ENCODE measurements at places on chromosomes 16 and 17.
A peak's percentile ranks its signal among the peaks of the same experiment; 100 is the strongest.

DNA sequence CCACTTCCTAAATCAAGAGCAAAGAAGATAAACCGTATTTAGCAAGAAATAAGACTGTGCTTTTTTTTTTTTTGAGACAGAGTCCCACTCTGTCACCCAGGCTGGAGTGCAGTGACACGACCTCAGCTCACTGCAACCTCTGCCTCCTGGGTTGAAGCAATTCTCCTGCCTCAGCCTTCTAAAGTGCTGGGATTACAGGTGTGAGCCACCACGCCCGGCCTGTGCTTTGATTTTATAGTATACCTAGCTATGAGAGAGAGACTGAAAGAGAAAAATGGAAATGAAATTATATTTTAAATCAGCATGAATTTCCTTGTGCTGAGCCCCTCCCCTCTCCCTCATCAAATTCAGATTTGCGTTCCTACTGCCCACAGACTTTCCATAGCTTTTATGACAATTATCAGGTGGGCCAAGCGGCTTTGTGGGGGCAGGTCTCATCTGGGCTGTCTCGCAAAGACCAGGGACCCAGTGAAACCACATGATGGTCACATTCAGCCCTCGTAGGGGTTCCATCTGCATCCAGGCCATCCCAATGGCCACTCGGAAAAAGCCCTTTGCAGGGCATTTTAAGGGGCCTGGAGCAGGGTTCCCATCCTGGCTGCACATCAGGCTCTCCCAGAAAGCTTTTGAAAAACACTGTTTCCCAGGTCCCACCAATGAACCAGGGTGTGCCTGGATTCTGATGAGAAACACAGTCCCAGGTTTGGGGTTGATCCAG is 8.5 kb downstream of the CACNG1 start:
- no peak for DNase-seq

GRCh38 chr16:84953190-84953746 is 58.1 kb downstream of the ZDHHC7 start:
- DNase-seq: no peak

GRCh38 chr16:68393333-68393732 is 55.0 kb downstream of the SMPD3 start:
- DNase-seq: no peak

DNA sequence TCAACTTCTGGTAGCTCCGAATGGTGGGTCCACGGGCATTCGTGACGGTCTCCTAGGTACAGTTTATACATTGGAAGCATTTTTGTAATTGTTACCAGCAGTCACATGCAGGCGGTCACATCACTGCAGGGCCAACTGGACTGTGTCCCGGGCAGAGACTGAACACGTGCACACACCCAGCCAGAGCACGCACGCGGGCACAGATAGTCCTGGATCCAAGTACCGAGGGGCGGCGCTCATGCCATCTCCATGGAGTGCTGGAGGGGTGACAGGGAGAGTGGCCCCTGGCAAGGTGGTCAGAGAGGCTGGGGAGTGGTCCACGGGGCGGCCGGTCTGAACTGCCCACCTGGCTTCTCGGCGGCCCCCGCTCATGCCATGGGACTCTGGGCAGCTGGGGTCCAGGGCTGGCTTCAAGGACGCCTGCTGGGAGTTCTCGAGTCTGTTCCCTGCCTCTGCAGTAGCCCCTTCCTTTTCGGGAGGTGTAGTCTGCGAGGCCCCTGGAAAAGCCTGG is 34.2 kb downstream of the BAIAP2 start:
- no peak for DNase-seq

GRCh38 chr16:4192206-4192605 is 49.7 kb downstream of the SRL start:
- no peak for DNase-seq

DNA sequence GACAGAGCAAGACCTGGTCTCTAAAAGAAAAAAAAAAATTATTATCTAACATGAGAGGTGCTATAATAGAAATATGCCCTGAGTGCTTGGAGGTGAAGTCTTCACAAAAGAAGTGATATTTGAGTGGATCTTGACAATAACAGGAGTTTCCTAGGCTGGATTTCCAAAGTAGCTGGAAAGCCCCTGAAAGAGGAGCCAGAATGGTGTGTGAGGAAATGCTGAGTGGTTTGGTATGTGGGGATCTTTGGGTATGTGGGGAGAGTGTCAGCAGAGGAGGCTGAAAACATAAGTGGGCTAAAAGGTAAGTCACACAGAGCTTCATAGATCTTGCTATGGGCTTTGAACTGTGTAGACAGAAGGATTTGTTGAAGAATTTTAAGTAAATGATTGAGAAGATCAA is 100.1 kb downstream of the YPEL2 start:
- DNase-seq: no peak

- no peak for DNase-seq
These were observed 7.4 kb downstream of the ASGR2 start for GRCh38 chr17:7107012-7107754.

DNA sequence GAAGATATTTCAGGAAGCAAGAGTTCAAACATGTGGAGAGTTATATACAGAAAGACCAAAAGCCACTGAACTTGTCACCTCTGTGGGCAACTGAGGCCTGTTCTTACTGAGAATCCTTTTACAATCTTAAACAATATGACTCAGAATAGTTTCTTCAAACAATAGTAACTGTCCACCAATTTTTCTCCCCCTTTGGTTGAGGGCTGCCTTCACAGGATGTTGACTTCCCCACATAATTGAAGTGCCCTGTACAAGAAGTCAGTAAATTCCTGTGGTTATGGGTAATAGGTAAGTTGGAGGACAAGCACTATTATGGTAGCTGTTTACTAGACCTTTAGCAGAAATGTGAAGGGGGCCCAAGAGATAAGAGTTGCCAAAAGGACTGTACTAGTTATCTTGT is 215.8 kb downstream of the CDH8 start:
- DNase-seq: no peak

DNA sequence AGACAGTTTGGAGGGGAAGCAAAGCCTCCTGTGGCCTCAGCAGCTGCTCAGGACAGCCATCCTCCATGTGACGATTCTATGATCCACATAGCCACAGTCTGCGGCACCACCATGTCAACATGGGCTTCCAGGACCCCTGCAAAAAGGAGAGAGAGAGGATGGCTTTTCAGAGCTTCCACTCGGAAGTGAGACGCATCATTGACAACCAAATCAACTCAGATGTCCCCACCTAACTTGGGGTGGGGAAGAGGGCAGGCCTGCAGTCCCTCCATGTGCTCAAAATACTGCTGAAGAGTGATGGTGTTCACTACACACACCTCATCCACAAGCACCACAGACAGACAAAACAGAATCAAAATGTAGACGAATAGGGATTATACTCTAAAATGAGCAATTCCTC is 5.9 kb upstream of the METTL16 start:
- no peak for DNase-seq

- no peak for DNase-seq
These were observed 44.4 kb downstream of the HAPSTR1 start for GRCh38 chr16:9135797-9136196.

GRCh38 chr17:81060416-81060815 is 25.5 kb downstream of the BAIAP2 start:
- no peak for DNase-seq

- DNase-seq: no peak
These were observed 23.0 kb upstream of the TNS4 start for GRCh38 chr17:40524243-40524965.

GRCh38 chr17:82127315-82127595 is 29.2 kb upstream of the FASN start:
- no peak for DNase-seq

DNA sequence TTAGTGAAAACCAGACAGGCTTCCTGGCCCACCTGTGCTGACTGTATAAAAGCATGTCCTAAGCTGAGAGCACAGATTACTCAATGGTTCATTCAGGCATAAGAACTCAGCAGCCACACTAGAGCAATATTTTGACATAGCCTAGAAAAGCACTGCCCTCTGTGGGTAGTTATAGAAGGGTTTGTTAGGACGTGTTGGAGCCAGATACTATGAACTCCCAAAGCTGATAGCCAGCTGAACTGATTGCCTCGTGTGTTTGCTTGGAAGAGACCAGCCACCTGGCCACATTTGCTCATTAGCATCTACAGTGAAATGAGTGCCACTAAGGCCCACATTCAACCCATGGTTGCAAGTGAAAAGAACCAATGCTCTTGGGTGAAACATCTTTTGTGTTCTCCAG is 30.8 kb upstream of the ABCA5 start:
- DNase-seq: no peak

- DNase-seq: no peak
These were observed 939 bp upstream of the CCL2 start for GRCh38 chr17:34254146-34254545.

- DNase-seq: peak; percentile 82
These were observed 550 bp upstream of the RNF213 start for GRCh38 chr17:80260069-80260535.

- DNase-seq: no peak
These were observed 581 bp upstream of the TMEM208 start for GRCh38 chr16:67226295-67226803.

GRCh38 chr16:26189536-26189935 is 497.8 kb downstream of the HS3ST4 start:
- DNase-seq: no peak

Data from activated T-helper 1 cell treated with anti-CD3 and anti-CD28 coated beads, Interleukin-12 subunit alpha, Interleukin-12 subunit beta, Interleukin-2, Interleukin-4 antibody, amounts not matched to agents 30 ng/mL and 10 ng/mL and 1 ng/mL, durations not matched to agents 14 hours and 24 hours and 36 hours (primary cell).